ENCODE measurements at places on chromosomes 3 and 15.

- no peaks in the 10 kb centered on the region for H3K27me3 ChIP-seq
- H3K4me1 ChIP-seq: peaks cover 6% of the 10 kb centered on the region
- no peak overlapping the region for H3K4me3 ChIP-seq
- H3K36me3 ChIP-seq: peaks cover 2% of the 10 kb centered on the region
- no peak for DNase-seq
- no peak overlapping the region for H3K27ac ChIP-seq
Observed at GRCh38 chr3:162130582-162130981, 634.0 kb downstream of the OTOL1 start.

GRCh38 chr3:51510996-51511395, 11.2 kb upstream of the DCAF1 start:
- H3K4me3 ChIP-seq: no peak overlapping the region
- no peaks in the 10 kb centered on the region for H3K4me1 ChIP-seq
- no peaks in the 10 kb centered on the region for H3K36me3 ChIP-seq

DNA sequence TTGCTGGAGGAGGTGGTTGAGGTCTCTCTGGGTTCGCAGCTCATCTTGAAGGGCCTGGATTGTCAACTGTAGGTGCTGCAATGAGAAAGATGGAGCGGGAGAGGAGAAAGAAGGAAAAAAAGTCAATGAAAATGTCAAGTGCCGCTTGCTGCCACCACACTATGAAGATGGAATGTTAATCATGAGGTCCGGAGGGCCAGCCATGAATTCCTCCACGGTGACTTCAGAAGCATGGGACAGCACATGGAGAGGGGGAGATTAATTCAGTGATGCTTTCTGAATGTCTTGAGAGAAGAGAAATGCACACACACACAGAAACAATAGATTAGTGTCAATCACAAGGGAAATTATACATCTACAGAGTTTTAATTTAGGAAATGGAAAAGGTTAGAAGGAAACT, 171.9 kb downstream of the ERC2 start:
- H3K27me3 ChIP-seq: peaks cover 19% of the 10 kb centered on the region
- no peak overlapping the region for H3K27ac ChIP-seq
- H3K36me3 ChIP-seq: no peaks in the 10 kb centered on the region
- H3K4me1 ChIP-seq: peaks cover 2% of the 10 kb centered on the region
- no peak for DNase-seq

DNA sequence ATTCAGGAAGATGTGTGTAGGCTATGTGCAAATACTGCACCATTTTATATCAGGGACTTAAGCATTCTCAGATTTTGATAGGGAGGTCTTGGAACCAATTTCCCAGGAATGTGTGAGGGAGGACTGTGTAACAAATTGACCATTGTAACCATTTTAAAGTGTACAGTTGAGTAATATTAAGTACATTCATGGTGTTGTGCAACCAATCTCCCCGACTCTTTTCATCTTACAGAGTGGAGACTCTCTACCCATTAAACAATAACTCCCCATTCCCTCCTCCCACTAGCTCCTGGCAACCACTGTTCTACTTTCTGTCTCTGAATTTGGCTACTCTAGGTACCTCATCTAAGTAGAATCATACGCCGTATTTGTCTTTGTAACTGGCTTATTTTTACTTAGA, 5.1 kb downstream of the RCN2 start:
- H3K4me1 ChIP-seq: peaks cover 42% of the 10 kb centered on the region
- no peaks in the 10 kb centered on the region for H3K36me3 ChIP-seq
- H3K4me3 ChIP-seq: no peak overlapping the region
- no peak for DNase-seq
- H3K27ac ChIP-seq: no peak overlapping the region

DNA sequence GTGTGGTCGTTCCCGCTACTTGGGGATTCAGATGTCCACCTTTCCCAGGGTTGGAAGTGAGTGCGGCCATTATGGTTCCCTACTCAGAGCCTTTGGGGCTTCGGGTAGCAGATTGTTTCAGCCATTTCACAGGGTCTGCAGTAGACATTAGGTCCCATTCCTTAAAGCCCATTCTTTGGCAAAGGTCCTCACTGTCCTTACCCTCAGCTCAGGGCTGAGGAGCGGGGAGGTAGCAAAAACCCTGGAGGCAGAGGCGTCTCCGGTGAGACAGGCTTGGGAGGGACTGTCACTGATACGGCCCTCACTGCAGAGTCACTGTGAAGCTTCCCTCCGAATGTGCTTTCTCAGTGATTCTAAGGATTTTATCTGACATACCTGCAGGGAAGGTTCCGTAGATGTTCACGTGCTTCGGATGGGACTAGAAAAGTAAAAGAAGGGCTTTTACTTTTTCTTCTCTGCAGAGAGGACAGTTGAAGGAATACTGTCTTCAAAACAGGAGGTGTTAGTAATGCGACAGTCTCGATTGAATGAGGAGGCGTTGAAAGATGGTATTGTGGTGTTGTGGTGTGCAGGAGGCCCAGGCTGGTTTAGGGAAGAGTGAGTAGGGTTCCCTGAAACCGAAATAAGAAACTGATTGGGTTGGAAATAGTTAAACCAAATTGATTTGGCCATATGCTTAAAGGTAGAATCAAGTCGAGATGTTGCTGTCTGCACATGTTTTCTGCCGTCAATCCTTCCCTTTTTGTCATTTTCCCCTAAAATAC, 630 bp downstream of the ATP6V1A start:
- DNase-seq: peak; percentile 39
- H3K36me3 ChIP-seq: peaks cover 9% of the 10 kb centered on the region
- H3K4me1 ChIP-seq: peaks cover 56% of the 10 kb centered on the region

GRCh38 chr3:149430216-149430615, 44.3 kb upstream of the TM4SF4 start:
- peaks cover 9% of the 10 kb centered on the region for H3K27me3 ChIP-seq
- H3K4me3 ChIP-seq: no peak overlapping the region
- no peaks in the 10 kb centered on the region for H3K4me1 ChIP-seq
- no peak overlapping the region for H3K27ac ChIP-seq
- DNase-seq: no peak

GRCh38 chr3:167160781-167161180, 219.3 kb downstream of the ZBBX start:
- H3K27ac ChIP-seq: no peak overlapping the region
- no peak for DNase-seq
- no peak overlapping the region for H3K4me3 ChIP-seq
- H3K4me1 ChIP-seq: no peaks in the 10 kb centered on the region

GRCh38 chr15:89117790-89118189, 29.5 kb downstream of the ABHD2 start:
- no peak for DNase-seq
- peaks cover 5% of the 10 kb centered on the region for H3K4me1 ChIP-seq
- peaks cover 12% of the 10 kb centered on the region for H3K36me3 ChIP-seq
- H3K4me3 ChIP-seq: no peak overlapping the region
- H3K27ac ChIP-seq: no peak overlapping the region

GRCh38 chr15:24659622-24660021, 16.0 kb upstream of the NPAP1 start:
- H3K27ac ChIP-seq: no peak overlapping the region
- no peak overlapping the region for H3K4me3 ChIP-seq
- no peaks in the 10 kb centered on the region for H3K36me3 ChIP-seq
- no peaks in the 10 kb centered on the region for H3K4me1 ChIP-seq
- DNase-seq: no peak

- peaks cover 65% of the 10 kb centered on the region for H3K4me1 ChIP-seq
- no peaks in the 10 kb centered on the region for H3K27me3 ChIP-seq
- H3K36me3 ChIP-seq: no peaks in the 10 kb centered on the region
- no peak for DNase-seq
- H3K27ac ChIP-seq: peak overlapping the region; percentile 35
Observed at GRCh38 chr15:101123222-101123910, 128.5 kb downstream of the CHSY1 start.

GRCh38 chr3:16378415-16378814, 113.4 kb downstream of the OXNAD1 start:
- peaks cover 64% of the 10 kb centered on the region for H3K36me3 ChIP-seq
- peak overlapping the region; percentile 93 for H3K27ac ChIP-seq
- peak overlapping the region; percentile 67 for H3K4me3 ChIP-seq

- peak overlapping the region; percentile 94 for H3K27ac ChIP-seq
- no peaks in the 10 kb centered on the region for H3K36me3 ChIP-seq
- peaks cover 50% of the 10 kb centered on the region for H3K4me1 ChIP-seq
- peak overlapping the region; percentile 89 for H3K4me3 ChIP-seq
Observed at GRCh38 chr15:64009798-64010261, 36.5 kb downstream of the DAPK2 start.

GRCh38 chr3:32395496-32395895, 3.8 kb downstream of the CMTM7 start:
- peak overlapping the region; percentile 85 for H3K27ac ChIP-seq
- H3K4me1 ChIP-seq: peaks cover 72% of the 10 kb centered on the region
- no peak for DNase-seq
- H3K4me3 ChIP-seq: peak overlapping the region; percentile 99
- H3K36me3 ChIP-seq: peaks cover 5% of the 10 kb centered on the region
- H3K27me3 ChIP-seq: no peaks in the 10 kb centered on the region

GRCh38 chr3:149964291-149964690, 6.4 kb downstream of the PFN2 start:
- H3K4me3 ChIP-seq: no peak overlapping the region
- H3K27me3 ChIP-seq: peaks cover 5% of the 10 kb centered on the region
- no peak for DNase-seq
- H3K36me3 ChIP-seq: no peaks in the 10 kb centered on the region
- peaks cover 5% of the 10 kb centered on the region for H3K4me1 ChIP-seq
- H3K27ac ChIP-seq: no peak overlapping the region

DNA sequence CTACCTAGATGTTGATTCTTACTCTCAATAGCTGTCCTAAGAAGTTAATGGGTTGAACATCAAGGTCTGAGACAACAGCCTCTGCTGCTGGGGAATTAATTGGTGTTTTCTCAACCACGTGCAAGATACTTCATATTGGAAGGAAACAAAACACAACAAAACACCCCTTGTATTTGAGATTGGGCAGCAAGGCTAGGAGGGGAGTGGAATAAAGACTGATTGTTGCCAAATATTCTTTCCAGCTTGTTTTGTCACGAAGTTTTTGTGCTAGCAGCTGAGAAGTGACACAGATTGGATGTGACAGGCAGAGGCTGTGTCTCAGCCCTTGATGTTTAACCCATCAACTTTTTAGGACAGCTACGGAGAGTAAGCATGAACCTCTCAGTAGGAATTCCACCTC, 808.4 kb downstream of the IGSF11 start:
- no peaks in the 10 kb centered on the region for H3K4me1 ChIP-seq
- H3K4me3 ChIP-seq: no peak overlapping the region
- H3K27me3 ChIP-seq: no peaks in the 10 kb centered on the region
- DNase-seq: no peak
- peaks cover 1% of the 10 kb centered on the region for H3K36me3 ChIP-seq
- no peak overlapping the region for H3K27ac ChIP-seq

Data from activated T-cell treated with anti-CD3 and anti-CD28 coated beads, Interleukin-2, amount 50 U/mL, for 72 hours (primary cell).